Type B pancreatic cell (in vitro differentiated cells): ENCODE measurements at places on chromosomes 13 and 19. TPM values are rescaled to one million over a fixed set of nuclear protein-coding genes. Genes with fewer than 3 reads are reported as not detected.

Gene ZNF296
- total RNA-seq = 2.2 and 3.7 TPM in 2 replicates

Gene MAU2
- total RNA-seq = 68.6 and 83.3 TPM in 2 replicates

Gene OR10H3
- not detected in 2 replicates for total RNA-seq

DNA sequence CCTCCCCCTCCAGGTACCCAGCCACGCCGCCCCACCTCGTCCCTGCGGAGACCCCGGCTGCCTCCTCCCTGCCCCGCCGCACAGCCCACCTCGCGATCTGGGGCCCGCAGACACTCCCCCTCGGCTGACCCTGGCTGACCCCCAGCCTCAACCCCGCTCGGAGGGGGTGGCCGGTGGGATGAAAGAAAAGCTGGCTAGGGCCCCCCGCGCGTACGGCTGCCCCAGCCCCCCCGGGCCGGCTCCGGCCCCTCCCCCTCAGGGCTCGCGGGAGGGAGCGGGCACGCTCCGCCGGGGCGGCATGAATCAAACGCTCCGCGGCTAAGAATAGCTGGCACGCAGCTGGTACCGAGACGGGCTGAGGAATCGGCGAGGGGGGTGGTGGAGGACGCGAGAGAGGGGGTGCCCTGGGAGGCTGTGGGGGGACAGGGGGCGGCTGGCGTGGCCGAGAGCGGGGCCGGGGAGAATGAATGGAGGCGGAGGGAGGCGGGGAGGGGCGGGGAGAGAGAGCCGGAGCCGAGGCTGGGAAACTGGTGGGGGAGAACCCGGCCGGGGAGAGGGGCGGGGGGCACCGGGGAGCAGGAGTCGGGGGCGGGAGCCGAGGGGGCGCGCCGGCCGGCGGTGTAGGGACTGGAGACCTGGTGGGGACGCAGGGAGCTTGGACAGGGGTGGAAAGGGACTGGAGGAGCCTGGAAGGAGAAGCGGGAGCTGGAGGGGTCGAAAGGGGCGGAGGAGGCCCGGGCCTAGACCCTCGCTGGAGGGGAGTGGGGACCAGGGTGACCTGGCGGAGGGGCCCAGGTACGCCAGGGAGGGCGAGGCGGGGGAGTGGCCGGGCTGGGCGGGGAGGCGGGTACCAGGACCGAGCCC is 1.1 kb downstream of the SHANK1 start:
- no peak for DNase-seq

DNA sequence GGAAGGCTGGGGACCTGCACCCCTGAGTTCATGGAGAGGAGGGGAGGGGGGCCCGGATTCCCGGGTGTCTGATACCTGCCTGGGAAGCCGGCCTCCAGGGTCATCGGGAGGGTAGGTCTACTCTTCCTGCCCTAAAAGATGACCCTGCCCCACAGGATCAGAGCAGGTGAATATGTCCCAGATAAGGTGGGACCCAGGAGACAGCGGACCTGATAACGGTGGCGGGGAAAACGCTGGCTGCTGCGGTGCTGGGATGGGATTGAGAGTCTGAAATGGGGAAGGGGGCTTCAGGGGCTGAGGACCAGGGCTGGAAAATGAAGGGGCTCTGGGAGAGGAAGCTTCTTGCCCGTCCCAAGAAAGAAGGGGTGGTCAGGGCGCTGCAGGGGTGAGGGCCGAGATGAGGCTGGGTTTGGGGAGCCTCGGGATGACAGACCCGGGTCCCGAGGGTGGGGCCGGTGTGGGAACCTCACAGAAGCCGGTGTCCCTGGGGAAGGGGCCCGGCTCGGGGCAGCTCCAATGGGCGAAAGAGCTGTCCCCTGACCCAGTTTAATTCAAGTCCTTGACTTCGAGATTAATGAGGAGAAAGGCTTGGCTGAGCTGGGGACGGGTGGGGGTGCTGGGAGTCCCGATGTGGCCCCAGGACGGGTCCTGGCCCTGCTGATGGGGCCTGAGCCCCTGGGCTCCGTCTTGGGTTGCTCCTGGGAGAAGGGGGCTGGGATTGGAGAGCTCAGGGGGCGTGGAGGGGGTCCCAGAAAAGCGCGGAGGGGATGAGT is 823 bp downstream of the TTYH1 start:
- DNase-seq = no peak

- no peak for DNase-seq
Observed at GRCh38 chr13:110405597-110406450, 98.7 kb downstream of the COL4A2 start.

DNA sequence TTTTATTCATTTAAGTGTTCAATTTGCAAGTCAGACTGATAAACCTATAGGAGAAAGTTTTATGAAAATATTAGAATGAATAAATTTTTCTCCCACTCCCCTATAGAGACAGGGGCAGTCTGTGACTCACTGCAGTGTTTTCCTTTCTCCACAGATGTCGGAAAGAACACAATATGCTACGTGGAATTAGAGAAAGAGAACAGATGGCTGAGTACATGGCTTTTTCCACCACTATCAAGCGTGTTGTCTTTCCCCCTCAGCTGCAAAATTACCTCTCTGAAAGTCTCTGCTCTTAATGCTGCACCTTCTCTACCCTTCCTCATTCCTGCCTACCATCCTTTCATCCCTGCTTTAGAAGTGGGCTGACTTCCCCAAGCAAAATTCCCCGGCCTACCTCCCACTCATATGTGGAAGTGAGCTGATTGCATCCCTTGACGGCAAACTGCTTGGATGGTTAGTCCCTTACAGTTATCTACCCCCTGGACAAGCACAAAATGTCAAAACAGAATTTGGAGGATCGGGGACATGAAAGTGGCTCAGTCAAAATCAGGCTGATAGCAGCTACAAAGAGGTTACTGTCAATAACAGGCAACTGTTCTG is 30.0 kb downstream of the FLT1 start:
- no peak for DNase-seq

DNA sequence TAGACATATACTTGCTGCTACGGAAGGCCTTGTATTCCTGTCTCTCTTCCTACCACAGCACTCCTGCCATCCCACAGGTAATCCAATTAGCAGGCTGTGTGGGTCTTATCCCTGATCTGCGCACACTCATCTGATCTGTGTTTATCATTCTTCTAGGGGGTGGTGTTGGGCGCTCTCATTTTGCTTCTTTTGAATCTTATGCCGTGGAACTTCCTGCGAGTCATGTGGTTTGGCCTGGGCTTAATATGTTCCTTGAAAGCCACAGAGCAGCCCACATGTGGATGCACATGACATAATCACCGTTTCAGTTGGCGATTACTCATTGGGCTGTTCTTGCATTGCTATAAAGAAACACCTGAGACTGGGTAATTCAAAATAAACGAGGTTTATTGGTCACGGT is 7.5 kb downstream of the RASA3 start:
- DNase-seq = no peak
